ENCODE measurements at places on chromosomes 2 and 18. TPM values are rescaled to one million over a fixed set of nuclear protein-coding genes. Genes with fewer than 3 reads are reported as not detected.

CARF gene
- total RNA-seq, result 5.4 TPM

KIF3C gene
- total RNA-seq, result 13.2 TPM

FABP1 gene
- 0.09 TPM for total RNA-seq

PASK gene
- 2.5 TPM for total RNA-seq

NT5DC4 gene
- not detected for total RNA-seq

OSR1 gene
- 9.7 TPM for total RNA-seq

DSG4 gene
- total RNA-seq, result not detected

CNDP2 gene
- 34.7 TPM for total RNA-seq

PDIA6 gene
- total RNA-seq, result 399 TPM

RUFY4 gene
- not detected for total RNA-seq

ADRA2B gene
- not detected for total RNA-seq

CPLX4 gene
- not detected for total RNA-seq

PLB1 gene
- 2.5 TPM for total RNA-seq

STPG4 gene
- total RNA-seq, result 0.16 TPM

ACVR1C gene
- total RNA-seq, result 0.43 TPM

TAF1B gene
- 18.3 TPM for total RNA-seq

FSHR gene
- total RNA-seq, result under 0.01 TPM

ATP6V1C2 gene
- not detected for total RNA-seq

C2orf72 gene
- not detected for total RNA-seq

SRD5A2 gene
- not detected for total RNA-seq

SLC14A1 gene
- 131 TPM for total RNA-seq

ANKRD62 gene
- not detected for total RNA-seq

CNGA3 gene
- total RNA-seq, result 0.16 TPM

C1GALT1C1L gene
- 0.34 TPM for total RNA-seq

ADD2 gene
- total RNA-seq, result not detected

TMEM163 gene
- total RNA-seq, result not detected

PDE6D gene
- 8.2 TPM for total RNA-seq

INHBB gene
- total RNA-seq, result not detected

KHK gene
- total RNA-seq, result 0.32 TPM

NTSR2 gene
- total RNA-seq, result not detected

CDH2 gene
- total RNA-seq, result 10.5 TPM

CFAP65 gene
- under 0.01 TPM for total RNA-seq

BOLL gene
- total RNA-seq, result not detected

HOXD12 gene
- not detected for total RNA-seq

PIEZO2 gene
- 1.3 TPM for total RNA-seq

MRO gene
- 0.09 TPM for total RNA-seq

CNTNAP5 gene
- not detected for total RNA-seq

SCN7A gene
- total RNA-seq, result 14.3 TPM

Measured in bronchial smooth muscle cell (primary cell).